M059J (cell line): ENCODE measurements at places on chromosomes 1 and 21.

- DNase-seq, result no peak
Measured at GRCh38 chr1:236848274-236848923, 53.3 kb downstream of the MTR start.

- peak; percentile 80 for DNase-seq
Measured at GRCh38 chr1:44405031-44405797, at the start of gene RNF220. Gene RNF220 (plus strand): TSS chr1:44405255.

DNA sequence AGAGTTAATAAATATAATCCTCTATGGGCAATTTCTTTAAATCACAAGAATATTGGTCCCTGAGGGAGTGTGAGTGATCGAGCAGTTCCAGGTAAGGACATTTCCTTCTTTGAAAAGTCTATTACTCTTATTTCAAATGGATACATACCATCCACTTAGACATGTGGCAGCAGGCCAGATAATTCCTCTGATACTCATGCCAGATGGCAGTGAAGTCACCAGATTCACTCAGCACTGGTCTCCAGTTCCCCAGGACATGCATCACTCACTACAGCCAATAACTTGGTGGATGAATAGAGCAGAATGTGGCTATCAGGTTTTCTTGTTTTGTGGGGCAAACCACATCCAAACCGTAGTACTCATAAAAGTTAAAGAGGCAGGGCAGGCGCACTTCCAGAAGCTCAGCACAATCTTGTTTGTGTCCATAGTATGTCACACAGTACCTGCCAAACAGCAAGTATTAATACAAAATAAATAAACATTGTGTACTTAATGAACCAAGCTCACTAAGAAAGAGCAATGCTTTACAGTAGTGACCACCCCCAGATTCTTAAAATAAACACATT lies 74.2 kb upstream of the CD53 start:
- no peak for DNase-seq

- peak; percentile 70 for DNase-seq
Measured at GRCh38 chr21:45950740-45951515, 30.6 kb upstream of the COL6A1 start.

DNA sequence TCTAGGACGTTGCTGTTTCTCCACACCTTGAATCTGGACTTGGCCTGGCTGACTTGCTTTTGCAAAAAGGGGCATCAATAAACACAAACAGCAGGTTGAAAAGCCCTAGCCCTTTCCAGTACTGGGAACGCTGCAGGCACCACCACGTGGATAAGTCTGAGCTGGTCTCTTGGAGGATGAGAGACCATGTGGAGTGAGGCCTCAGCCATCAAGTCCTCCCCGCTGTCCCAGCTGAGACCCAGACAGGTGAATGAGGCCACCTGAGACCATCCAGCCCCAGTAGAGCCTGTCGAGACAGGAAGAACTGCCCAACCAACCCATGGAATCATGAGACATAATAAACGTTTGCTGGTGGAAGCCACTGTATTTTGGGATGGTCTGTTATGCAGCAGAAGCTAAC lies 688.7 kb downstream of the PTPRU start:
- DNase-seq, result no peak

DNA sequence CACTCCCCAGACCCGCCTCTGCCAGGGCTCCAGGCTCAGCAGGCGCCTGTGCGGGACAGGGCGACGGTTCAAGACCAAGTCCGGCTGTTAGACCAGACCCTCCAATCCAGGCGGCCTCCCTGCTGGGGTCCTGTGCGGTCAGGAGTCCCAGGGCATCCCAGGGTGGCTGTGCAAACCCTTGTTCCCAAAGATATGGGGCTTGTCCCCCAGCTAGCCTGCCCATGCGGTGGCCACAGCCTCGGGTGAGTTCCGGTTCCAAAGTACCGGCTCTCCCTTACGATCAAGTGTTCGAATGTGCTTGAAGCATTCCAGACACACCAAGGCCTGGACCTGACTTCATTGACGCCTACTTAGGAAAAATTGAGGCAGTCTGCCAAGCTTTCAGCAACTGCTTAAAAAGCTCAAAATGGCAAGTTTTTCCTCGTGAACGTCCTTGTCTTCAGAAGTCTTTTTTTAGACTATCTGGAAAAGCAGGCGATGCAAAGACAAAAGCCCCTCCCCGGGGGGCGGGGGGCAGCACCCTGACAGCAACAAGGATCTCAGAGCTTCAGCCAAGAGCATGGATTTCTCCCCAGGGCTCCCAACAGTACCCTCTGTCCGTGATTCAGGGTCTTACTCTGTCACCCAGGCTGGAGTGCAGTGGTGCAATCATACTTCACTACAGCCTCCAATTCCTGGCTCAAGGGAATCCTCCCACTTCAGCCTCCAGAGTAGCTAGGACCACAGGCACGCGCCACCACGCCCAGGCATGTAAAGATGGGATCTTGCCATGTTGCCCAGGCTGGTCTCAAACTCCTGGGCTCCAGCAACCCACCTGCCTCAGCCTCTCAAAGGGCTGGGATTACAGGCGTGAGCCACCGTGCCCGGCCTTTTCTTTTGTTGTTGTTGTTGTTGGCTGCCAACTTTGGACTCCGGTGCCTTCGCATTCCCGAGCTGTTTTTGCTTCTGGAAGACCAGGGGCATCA lies 2.3 kb downstream of the FAAP20 start:
- no peak for DNase-seq

GRCh38 chr1:204442376-204443259 lies 31.0 kb upstream of the PPP1R15B start:
- no peak for DNase-seq

DNA sequence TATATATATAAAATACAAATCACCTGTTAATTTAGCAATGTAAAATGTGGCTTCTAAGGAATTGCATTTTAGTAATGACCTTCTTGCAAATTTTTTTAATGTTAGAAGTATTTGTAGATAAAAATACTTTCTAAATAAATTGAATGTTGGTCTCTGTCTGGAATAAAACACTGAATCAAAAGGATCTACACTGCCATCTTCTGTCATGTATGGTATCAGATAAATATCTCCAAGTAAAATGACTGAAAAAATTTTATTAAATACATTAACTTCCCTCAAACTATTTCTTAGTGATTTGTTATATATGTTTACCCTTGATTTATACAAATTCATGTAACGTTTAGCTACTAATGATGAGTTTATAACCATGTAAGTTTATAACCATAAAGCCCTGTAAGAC lies 2029.3 kb downstream of the MRPL39 start:
- DNase-seq, result no peak
